ENCODE measurements at places on chromosomes 7 and 10.

GRCh38 chr7:26916336-26916735, 51.9 kb upstream of the SKAP2 start:
- no peak for DNase-seq

- DNase-seq: no peak
Observed at GRCh38 chr7:18513343-18513742, 17.8 kb downstream of the HDAC9 start.

DNA sequence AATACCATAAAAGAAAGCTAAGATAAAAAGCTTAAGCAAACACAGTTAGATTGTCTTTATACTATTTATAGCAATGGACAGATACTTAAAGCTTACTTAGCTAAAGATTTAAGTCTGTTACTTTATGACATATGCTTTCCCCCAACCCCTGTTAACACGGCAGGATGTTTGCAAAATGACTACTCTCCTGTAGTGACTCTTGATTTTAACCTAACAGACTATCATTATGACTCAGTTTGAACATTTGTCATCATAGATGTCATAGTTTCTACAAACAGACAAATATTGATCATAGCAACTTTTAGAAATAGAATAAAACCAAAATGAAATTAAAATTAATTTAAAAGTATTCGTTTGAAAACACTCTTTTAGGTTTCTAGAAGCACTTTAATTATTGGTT, 7.8 kb upstream of the COMMD3 start:
- DNase-seq: no peak

- DNase-seq: no peak
Observed at GRCh38 chr10:68163735-68164134, 54.4 kb downstream of the MYPN start.

DNA sequence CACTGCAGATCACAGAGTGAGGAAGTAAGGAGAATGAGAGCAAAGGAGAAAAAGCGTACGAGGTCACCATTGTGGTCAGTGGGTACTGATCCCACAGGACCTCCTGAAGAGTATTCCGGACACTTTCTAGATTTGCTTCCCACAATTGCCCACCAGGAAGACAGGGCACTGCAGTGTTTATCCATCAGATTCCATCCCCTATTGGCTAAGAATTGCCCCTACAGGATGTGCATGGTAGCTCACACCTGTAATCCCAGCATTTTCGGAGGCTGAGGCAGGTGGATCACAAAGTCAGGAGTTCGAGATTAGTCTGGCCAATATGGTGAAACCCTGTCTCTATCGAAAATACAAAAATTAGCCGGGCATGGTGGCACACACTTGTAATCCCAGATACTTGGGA, 5.3 kb upstream of the FHIP2A start:
- no peak for DNase-seq

GRCh38 chr10:131810036-131810804, 90.6 kb upstream of the PPP2R2D start:
- no peak for DNase-seq

DNA sequence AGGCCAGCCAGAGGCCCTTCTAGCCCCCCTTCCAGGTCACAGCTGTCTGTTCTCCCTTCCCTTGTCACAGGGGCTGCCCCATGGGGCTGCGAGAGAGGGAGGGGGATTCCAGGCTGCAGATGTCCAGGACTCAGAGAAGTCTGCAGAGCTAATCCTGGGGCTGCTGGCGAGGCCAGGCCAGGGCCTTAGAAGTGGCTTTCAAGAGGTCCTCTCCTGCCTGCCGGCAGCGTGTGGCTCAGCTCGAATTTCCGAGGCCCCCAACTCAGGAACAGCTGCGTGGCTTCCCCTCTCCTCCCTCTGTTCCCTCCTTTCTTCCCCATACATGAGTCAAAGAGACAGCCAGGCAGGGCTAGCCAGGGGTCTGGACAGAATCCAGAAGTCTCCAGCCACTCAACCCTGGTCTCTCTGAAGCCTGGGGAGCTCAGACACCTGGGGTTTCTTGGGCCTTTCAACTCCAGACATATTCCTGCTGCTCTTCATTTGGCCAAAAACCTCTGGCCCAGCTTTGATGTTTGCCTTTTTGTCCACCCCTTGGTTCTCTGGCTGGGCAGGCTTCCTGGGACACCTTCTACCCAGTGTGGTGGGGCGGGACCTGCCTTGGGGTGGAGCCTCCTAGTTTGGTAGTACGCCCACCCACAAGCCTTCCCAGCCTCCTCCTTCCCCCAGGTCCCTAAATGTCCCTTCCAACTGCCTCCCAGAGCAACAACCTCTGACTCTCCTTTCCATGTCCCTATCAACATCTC, 21.8 kb upstream of the EIF5AL1 start:
- no peak for DNase-seq

GRCh38 chr7:155296006-155296787, 1.5 kb upstream of the INSIG1 start:
- no peak for DNase-seq

DNA sequence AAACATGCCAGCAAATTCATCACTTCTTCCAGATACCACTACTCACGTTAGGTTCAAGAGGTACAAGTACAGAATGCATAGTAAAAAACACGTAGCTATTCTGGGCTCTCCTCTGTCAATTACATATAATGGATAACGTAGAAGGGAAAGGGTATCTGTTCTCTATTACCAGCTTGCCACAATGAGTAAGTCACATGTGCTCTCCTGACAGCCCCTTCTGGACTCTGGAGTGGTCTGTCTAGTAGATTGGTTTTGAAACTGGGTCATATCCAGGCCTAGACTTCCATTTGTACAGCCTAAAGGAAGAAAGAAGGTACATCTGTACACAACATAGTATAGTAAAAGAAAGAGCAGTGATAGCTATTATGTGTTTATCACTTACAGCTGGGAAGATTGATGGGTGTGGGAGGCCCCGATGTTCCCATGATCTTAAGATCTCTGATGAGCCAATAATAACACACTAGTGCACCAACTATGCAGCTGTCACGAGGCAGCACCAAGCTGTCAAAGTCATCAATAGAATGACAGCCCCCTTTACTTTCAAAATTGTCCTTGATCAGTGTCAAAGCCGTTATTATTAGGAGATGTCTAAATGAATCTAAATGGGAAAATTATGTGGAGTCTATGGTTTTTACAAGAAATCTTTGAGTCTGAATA, 161.9 kb upstream of the AGK start:
- DNase-seq: no peak

GRCh38 chr10:33047655-33048054, 89.6 kb upstream of the ITGB1 start:
- no peak for DNase-seq

DNA sequence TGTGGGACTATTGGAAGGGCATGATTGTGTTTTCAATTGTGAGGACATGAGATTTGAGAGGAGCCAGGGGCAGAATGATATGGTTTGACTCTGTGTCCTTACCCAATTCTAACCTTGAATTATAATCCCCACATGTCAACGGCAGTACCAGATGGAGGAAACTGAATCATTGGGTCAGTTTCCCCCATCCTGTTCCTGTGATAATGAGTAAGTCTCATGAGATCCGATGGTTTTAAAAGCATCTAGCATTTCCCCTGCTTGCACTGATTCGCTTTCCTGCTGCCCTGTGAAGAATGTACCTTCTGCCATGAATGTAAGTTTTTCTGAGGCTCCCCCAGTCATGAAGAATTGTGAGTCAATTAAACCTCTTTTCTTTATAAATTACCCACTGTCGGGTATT, 1367.1 kb downstream of the XPNPEP1 start:
- DNase-seq: no peak

Measured in activated B cell treated with CpG ODN at 0.5 μM for 24 hours (primary cell).